ENCODE measurements at places on chromosomes 12 and 14.

DNA sequence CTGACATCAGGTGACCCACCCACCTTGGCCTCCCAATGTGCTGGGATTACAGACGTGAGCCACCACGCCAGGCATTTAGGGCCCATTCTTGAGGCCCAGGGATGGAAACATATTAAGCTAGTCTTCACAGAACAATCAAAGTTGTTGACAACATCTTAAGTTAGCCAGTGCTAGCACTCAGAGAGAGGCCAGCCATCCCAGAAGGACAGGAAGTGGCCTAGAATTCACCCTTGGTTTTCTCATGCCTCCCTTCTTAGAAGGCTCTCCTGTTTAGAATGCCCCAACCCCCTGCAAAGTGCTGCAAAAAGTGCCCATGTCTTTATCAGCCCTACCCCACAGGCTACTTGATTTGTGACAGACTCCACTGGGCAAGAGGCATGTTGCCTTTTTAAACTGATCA, 12.1 kb upstream of the OR6J1 start:
- DNase-seq: no peak

DNA sequence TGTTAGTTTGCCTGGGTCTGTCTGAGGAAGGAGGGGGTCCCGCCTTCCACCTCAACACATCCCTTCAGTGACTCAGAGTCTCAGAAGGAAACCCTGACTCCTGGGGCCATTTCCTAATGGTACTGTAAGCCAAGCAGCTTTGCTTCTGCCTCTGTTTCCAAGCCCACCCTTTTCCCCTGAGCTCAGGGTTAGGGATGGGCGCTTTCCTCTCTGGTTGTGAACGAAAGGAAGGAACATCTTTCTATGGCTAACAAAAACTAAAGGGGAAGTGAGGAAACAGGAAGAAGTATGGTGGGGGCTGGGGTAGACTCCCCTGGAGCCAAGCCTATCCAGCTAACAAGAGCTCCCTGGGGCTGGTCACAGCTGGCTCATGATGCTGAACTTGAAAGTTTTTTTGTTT, 11.6 kb upstream of the UNC119B start:
- DNase-seq: no peak

- DNase-seq: no peak
Measured at GRCh38 chr14:33762161-33762851, 188.6 kb downstream of the EGLN3 start.

- peak; percentile 79 for DNase-seq
Measured at GRCh38 chr12:47715393-47715876, 9.6 kb upstream of the RPAP3 start.

- DNase-seq: no peak
Measured at GRCh38 chr12:53809005-53809404, 57.2 kb upstream of the CISTR start.

GRCh38 chr12:25959071-25959961, 834 bp downstream of the RASSF8 start:
- DNase-seq: peak; percentile 16

DNA sequence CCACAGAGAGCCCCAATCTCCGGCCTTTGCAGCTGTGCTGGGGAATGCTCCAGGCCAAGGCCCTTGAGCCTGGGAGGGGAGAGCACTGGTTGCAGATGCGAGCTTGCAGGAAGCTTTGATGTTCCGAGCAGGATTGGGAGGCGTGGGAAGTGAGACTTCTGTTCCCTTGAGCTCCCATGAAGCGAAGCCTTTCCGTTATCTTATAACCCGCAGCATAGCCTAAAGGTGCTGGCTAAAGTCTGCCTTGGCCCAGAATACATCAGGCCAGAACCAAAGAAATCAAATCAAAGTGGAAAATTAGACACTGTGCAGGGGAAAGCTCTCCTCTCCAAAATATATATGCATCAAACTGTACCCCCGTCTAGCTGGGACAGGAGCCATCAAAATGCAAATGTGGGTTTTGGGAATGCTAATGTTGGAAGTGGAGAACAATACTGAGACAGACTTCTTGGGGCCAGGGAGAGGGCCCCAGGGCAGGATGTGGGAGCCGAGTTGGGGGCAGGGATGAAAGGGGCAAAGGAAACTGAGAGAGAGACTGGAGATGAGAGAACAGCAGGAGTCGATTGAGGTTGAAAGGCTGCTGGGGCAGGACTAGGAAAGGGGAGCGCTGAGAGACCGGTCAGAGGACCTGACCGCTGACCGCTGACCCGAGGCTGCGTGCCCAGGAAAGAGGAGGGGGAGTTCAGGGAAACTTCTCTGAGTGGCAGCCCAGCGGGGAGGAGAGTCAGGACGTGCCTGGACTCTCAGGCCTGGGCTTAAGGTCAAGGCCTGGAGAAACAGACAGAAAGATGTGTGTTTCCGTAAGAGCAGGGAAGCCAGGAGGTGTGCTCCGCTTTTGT, 152.2 kb upstream of the PARP11 start:
- no peak for DNase-seq

DNA sequence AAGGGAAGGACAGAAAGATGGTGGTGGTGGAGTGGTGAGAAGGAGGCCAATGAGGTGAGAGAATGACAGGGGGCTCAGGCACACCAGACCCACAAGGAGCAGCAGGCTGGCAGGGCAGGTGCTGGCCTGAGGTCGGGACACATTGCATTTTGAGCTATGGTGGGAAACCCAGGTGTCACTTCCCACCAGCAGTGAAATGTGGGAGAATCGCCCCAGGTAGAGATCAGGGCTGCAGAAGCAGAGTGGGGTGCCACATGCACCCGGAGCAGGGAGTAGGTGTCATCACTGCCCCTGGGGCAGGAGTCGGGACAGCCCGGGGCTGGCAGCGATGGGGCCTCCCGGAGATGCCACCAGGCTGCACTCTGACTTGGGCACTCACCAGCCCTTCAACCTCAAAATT, 315.8 kb downstream of the BCL11B start:
- DNase-seq: no peak

DNA sequence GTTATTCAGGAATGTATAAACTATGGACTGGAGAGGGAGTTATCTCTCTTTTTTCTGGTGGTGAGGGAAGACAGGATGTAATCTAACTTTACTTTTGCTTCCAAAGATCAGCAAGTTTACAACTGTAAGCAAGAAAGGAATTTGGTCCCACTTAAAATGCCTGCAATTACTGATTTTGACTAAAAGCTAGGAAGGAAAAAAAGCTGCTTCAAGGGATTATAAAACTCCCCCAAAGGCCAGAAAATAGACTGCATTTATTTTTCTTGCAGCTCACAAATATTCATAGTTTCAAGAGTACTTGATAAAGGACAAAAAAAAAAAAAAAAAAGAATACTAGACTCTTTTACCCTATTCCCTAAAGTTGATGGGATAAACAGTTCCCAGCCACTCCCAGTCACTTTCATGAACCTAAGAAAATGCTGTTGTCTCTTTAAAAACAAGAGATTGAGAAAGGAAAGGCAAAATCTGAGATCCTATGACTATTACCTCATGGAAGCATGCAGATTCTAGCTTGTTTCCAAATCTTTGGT, 128.7 kb upstream of the BMP4 start:
- DNase-seq: no peak

DNA sequence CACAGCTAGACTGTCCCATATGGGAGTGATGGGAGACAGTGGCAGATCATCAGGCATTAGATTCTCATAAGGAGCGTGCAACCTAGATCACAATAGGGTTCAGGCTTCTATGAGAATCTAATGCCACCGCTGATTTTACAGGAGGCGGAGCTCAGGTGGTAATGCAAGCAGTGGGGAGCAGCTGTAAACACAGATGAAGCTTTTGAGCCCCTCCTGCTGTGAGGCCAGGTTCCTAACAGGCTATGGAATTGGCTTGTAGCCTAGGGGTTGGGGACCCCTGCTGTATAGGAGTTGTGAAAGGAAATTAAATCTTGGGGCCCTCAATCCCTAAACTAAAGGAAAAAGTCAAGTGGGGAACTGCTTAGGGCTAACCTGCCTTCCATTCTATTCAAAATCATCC, 29.6 kb downstream of the ADIPOR2 start:
- no peak for DNase-seq

DNA sequence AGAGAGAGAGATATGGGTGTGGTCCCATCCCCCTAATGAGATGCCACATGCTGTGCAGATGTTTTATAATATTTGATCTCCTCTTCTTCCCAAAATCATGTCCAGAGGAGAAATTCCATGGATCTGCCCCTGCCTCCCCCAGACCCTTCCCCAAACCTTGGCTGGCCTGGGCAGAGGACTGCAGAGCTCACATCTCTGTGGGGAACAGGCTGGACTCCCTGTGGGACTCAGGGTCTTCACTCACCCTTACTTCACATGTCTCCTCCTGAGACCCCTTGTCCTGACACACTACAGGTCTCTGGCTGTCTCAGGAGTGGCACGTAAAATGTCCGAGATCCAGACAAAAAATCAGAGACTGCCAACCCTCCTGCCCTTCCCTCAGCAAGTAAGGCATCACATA, 76.0 kb upstream of the CAPRIN2 start:
- DNase-seq: no peak

DNA sequence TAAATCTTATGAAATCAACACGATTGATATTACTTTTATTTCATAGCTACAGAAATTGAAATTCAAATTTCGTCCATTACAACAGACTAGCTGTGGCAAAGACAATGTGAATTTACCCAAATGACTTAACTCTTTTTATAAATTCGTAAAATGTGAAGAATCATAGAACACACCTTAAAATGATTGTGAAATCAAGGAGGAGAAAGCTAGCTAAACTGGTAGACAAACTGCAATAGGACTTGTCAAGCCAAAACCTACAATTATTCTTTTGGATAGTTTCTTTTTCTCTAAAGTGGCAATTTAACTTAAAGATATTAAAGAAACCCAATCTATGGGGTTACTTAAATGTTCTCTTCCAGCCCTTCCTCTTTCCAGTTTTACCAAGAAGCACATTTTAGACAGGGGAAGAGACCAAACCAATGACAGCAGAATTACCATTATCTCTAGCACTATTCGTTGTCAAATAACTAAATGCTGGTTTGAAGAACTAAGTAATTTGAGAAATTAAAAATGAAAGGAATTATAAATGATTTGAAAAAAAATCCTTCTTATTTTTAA, 807 bp upstream of the SLC16A7 start:
- no peak for DNase-seq

DNA sequence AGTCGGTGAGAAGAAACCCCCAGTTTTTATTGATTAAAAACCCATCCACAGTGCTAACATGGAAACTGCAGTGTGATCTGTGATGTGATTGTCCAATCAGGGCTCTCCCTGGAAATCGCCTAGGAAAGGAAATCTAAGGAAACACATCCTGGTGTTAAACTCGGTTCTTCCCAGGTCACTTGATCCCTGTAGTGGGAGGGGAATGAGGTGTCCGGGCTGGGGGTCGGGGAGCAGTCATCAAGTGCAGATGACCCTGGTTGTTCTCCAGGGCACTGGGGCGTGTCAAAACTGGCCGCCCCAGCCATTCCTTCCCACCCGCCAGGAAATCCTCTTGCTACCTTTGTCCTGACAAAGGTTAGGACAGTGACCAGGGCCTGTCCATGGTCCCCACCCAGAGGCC, 20.8 kb downstream of the RAB35 start:
- no peak for DNase-seq

- no peak for DNase-seq
Measured at GRCh38 chr14:75155169-75155568, 21.2 kb downstream of the TMED10 start.

GRCh38 chr14:75333606-75334548, 55.2 kb downstream of the FOS start:
- peak; percentile 43 for DNase-seq

DNA sequence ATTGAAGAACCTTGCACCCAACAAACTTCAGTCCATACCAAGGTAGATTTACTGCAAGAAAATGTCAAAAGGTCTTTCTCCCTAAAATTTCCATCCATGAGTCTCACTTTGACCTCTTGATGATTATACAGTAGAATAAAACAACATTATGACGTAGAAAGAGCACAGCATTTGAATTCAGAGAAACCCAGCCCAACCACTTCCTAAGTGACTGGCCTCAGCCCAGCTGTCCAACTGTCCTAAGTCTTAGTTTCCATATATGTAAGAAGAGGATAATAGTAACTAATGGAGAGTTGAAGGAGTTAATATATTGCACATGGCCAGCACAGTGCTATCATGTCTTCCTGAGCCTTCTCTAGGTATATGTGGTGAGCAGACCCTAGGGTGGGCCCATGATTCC, 41.0 kb upstream of the NELL2 start:
- no peak for DNase-seq

- no peak for DNase-seq
Measured at GRCh38 chr14:64696355-64696857, 7.8 kb upstream of the PLEKHG3 start.

- DNase-seq: no peak
Measured at GRCh38 chr12:99389751-99390150, 257.8 kb upstream of the GARIN6 start.

DNA sequence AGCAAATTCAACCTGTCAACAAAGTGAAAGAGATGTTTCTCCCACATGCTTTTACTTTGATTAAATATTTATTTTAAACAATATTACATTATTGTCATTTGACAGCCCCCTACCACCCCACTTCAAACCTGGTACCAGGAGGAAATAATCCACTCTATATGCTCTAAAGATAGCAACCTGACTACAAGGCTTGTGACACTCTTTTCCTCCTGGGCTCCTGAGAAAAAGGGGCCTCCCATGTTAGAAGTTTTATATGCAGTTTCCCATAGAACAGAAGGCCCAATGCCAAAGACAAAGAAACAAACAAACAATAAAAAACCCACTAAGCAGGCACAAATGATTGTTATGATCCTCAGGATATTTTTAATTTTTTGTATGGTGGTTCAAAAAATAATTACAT, 73.6 kb downstream of the RPS29 start:
- no peak for DNase-seq

DNA sequence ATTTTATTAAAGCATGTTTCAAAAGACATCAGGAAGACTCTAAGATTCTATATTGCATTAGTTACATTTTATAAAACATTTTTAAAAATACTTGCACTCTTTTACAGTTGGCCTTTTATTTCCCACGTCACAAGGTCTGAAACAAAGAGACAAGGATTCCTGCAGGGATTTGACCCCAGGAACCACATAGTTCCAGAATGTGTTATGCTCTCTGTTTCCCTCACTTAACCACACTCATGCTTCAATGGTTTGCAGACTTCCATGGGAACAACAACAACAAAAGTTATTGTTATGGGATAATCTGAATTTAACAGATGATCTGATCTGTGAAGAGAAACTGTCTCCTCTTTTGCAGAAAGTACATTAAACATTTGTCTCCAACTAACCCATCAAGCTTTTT, 104.3 kb upstream of the PPFIA2 start:
- no peak for DNase-seq

- DNase-seq: no peak
Measured at GRCh38 chr12:3564861-3565260, 73.9 kb downstream of the PRMT8 start.

All from activated naive CD4-positive, alpha-beta T cell treated with anti-CD3 and anti-CD28 coated beads, Interleukin-2, amount 50 U/mL, for 16 hours (primary cell).